Activated CD4-positive, alpha-beta T cell treated with anti-CD3 and anti-CD28 coated beads, Interleukin-2, amount 50 U/mL, for 1 hour (primary cell): ENCODE measurements at places on chromosomes 3 and 15.
A peak's percentile ranks its signal among the peaks of the same experiment; 100 is the strongest.

DNA sequence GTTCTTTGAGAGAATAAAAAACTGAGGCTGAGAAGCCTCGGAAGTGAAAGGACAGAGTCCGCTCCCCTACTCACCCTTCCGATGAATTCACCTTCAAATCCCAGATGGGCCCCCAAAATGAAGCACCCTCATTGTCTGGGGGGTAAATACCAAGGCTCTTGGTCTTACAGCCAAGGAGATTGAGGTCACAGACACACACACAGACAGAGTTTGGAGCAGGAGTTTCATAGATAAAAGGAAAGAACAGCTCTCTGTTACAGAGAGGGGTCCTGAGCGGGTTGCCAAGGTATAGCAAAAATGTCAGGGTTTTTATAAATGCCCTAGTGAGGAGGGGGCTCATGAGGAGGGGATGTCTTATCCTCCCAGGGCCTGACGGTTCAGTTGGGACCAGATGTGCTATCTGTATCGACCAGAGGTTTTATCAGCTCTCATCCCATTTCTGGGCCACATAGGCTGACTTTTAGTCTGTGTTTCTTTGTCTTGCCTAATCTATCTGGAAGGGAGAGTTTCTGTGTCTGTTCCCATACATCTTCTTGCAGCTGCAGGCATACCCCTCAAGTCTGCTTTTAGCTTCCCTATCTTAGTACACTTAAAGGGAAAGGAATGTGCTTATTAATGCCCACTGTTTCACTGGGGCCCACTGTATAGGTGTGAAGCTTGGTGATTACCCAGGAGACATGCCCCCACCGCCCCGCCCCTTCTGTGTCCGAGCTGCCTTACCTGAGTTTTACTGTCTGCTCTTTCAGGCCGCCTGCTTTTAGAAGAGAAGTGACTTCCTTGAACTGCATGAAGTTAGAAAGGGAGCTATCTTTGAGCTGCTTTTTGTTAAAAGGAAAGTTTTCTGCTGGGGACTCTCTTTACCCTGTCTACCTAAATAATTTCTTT is 66.8 kb upstream of the ATP11B start:
- DNase-seq: no peak

DNA sequence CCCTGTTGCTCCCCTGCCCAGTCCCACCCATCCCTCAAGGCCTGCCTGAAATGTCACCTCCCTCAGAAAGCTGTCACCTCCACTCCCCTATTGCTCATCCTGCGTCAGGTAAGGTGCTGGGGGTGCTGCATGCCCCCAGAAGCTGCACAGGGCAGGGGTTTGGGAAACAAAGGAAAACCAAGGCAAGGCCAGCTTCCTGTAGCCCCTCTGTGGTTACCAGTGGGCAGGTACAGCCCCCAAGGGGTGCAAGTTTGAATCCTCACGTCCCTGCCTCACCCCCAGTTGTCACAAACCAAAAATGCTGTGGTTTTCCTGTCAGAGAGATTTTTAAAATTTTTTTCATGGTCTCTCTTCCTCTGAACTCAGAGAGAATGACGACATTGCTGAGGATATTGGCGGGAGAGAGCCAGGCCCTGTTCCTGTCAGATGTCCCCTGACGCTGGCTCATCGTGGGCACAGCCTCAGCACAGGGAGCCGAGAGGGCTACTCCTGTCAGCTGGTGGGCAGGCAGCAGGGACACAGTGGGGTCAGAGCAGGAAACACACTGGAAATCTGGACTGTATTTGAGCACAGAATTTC is 27.0 kb downstream of the PSTPIP1 start:
- DNase-seq: no peak

GRCh38 chr3:152236716-152237115 is 32.0 kb upstream of the MBNL1 start:
- no peak for DNase-seq

DNA sequence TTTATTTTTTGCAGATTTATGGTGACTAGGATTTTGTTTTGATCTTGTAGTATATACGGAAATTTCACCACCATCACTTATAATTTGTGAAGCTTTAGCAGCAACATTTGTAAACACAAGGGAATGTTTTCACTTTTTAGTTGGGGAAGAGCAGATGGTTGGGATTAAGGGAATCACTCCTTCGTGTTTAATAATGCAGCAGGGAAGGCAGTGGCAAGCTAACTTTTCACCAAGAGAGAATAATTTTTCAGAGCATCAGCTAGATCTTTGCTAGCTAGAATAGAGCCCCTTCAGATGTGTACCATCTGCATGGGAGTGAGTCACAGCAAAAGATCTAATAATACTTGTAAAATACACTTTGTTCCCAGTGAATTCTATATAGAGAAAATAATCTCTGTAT is 632.7 kb downstream of the CADM2 start:
- DNase-seq: no peak

- DNase-seq: no peak
Measured at GRCh38 chr15:45314960-45315359, 62.9 kb downstream of the SLC28A2 start.

GRCh38 chr3:16224325-16224724 is 40.4 kb downstream of the DPH3 start:
- no peak for DNase-seq

GRCh38 chr3:186931532-186932280 is 1.4 kb downstream of the ST6GAL1 start:
- peak; percentile 64 for DNase-seq

- DNase-seq: no peak
Measured at GRCh38 chr15:66647358-66647757, 54.7 kb upstream of the SMAD6 start.

DNA sequence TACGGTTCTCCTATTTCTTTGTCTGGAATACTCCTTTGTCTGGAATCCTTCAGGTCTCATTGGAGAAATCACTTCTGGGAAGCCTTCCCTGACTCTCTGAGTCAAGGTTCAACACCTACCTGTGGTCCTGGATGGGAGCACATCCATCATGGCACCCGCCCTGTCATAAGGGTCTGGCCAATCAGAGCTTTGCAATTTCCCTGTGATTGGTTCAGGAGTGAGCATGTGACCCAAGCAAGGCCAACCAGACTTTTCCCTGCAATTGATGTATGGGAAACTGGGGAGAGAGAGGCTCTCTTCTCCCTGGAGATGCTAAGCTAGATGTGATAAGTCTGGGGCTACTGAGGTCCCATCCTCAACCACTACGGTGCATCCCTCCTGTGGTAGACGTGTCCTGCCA is 8.1 kb downstream of the FAM3D start:
- DNase-seq: no peak

GRCh38 chr3:76872999-76873398 is 166.9 kb upstream of the ROBO2 start:
- no peak for DNase-seq

DNA sequence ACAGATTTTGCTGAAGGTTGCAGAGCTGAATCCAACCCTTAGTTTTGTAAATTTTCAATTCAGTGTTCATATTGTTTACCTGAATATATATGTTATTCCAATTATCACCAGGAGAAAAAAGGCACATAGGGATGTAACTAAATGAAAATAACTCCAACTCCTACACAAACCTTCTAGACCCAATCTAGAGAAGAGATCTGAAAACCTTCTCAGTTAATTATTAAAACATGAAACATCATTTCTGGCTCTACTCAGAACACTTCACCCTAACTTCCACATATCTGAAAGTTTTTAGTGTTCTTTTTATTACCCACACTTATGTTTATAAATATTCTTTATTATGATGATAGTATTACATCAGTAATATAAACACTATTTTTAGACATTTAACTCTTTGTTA is 76.6 kb downstream of the LRRFIP2 start:
- DNase-seq: no peak

GRCh38 chr3:196117809-196118208 is 35.9 kb upstream of the TFRC start:
- no peak for DNase-seq

DNA sequence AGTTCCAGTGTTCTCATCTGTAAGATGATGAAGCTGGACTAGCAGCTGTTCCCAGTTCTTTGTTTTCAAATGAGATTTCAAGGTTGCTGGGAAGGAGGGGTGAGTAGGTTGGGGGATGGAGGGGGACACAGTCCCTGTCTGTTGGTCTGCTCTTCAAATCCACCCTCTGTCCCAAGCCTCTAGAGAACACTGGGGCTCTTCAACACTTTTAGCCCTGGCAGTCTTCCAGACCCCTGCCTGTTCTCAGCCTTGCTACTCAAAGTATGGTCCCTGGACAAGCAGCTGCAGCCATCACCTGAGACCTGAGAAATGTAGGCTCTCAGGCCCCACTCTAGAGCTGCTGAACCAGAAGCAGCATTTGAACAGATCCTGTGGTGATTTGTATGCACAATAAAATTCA is 41.3 kb downstream of the NEK11 start:
- DNase-seq: no peak

DNA sequence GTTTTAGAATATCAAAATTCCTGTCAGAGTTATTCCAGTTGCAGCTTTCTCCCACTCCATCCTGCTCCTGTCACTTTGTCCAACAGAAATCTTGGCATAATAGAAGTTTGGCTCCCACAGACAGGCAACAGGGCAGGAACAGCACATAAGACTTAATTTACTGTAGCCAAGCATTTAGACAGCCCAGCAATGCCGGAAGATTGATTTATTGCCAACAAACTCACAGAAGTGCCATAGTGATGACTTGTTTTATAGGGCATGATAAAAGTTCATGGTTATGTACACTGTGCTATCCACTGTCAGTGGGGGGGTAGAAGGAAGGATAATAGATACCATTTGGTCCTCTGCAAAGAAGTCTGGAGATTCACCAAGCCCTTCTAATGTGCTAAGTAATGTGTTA is 98.3 kb upstream of the CBLB start:
- DNase-seq: no peak

DNA sequence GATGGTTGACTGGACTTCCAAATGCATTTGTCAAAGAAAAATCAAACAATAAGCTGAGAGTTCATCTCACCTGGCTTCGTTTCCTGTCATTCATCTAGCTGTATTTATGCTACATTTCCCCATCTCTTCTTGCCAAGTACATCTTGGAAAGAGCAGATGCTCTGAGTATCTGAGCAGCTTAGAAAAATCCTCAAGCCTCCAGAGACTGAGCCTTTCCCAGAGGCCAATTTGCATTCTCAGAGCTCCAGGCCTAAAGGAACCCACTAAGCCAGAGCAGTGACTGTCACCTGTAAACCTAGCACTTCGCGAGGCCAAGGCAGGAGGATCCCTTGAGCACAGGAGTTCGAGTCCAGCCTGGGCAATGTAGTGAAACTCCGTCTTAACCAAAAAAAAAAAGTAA is 100.5 kb downstream of the XXYLT1 start:
- no peak for DNase-seq

- DNase-seq: no peak
Measured at GRCh38 chr3:116033516-116033915, 410.2 kb downstream of the GAP43 start.

- DNase-seq: no peak
Measured at GRCh38 chr3:124773351-124774326, 43.4 kb downstream of the UMPS start.

DNA sequence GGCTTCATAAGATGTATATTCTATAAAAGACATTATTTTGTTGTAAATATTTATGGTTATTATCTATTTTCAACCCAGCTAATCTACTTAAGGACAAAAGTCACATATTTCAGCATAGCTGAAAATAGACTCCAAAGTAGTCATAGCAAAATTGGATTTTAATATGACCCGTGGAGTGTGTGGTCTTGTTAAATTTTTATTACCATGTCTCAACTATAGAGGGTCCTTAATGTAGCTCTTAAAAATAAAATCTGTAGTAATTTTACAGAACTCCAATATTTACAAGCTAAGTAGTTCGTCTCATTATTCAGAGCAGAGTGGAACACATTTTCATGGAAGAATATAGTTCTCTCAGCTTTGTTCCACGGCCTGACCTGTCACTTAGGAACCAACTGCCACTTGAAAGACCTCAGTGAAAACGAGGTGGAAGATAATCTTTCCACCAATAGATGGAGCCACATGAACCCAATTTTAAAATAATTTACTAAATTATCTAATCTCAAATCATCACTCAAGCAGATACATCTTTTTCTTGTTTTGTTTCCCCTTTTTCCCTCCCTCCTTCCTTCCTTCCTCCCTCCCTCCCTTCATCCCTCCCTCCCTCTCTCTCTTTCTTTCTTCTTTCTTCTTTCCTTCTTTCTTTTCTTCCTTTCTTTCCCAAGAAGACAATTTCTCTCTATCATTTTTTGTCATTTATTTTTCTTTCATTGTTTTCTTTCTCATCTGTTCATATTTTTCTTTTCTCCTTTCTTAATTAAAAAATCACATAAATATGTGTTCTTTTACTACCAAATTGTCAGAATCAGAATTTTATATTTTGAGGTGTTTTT is 97.2 kb downstream of the CLDN1 start:
- DNase-seq: no peak

DNA sequence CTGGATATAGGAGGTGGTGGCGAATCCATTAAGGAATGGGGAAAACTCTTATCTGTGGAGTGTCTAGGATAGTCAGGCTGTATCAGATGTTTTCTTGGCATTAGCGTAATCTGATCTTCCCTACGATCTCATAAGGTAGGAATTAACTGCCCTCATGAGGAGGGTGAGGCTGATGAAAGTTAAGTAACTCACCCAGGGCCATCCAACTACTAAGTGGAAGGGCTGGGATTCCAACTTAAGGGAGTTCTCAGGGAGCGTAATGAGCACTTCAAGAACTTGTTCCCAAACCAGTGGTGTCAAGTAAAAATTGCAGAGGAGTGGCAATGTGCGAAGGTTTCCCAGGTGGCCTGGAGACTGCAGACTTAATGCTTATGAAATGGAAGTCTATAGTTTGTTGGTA is 55.9 kb upstream of the OSBPL11 start:
- DNase-seq: no peak

DNA sequence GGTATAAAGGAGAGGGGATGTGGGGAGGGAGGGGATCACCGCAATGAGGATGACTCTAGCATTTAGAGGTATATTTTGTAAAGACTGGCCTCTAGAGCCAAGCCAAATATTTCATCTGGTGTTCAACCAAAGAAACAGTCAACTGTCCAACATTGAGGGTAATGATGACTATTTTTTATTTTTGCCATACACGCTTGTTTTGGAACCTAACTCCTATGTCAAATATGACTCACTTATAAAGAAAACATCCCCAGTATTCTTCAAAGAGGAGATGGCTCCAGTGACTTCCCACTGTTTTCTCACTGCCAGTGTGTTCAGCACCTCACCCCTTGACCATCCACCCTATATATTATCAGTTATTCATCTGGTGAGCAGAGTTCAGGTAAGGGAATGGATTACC is 77.3 kb downstream of the WNT5A start:
- DNase-seq: no peak

DNA sequence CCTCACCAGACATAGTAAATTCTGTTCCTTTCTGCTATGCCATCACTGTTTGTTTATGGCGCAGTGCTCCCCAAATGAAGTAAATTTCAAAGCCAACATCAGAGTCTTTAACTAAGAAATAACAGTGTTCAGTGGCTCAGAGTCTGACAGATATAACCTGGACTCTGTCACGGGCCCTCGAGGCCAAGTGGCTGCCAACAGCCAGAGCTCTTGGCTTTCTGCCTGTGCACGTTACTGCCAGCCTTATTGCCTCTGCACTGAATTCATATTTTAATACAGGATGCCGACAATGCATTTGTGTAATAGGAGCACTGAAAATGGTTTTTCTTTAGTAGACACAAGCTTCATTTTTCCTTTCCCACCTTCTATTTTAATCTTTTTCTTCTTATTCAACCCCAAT is 219.9 kb downstream of the NLGN1 start:
- DNase-seq: no peak
